Chondrocyte (in vitro differentiated cells): ENCODE measurements at places on chromosomes 16 and 17. TPM values are rescaled to one million over a fixed set of nuclear protein-coding genes. Genes with fewer than 3 reads are reported as not detected.

GRCh38 chr17:233473-233941 lies 52.1 kb upstream of the DOC2B start:
- no peak overlapping the region for H3K4me3 ChIP-seq
- no peak overlapping the region for H3K27ac ChIP-seq
- no peaks in the 10 kb centered on the region for H3K36me3 ChIP-seq
- no peak for DNase-seq

DNA sequence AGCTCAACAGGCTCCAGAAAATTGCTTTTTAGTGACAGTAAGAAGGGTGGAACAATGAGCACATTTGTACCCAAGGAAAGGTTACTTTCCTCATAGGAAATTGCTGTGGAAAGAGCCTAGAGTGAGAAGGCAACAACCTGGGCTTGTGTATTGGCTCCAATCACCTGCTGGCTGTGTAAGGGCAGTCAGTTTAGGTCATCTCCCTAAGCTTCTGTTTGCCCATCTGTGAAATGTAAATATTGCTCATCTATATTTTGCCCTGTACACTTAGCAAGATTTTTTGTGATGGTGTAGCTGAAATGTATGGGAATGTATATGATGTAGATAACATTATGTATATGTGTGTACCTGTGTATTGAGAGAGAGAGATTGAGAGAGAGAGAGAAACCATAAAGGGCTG lies 225.2 kb upstream of the MPHOSPH6 start:
- H3K4me1 ChIP-seq, result no peaks in the 10 kb centered on the region
- no peak overlapping the region for H3K4me3 ChIP-seq
- no peak overlapping the region for H3K27ac ChIP-seq
- peaks cover 13% of the 10 kb centered on the region for H3K27me3 ChIP-seq
- no peaks in the 10 kb centered on the region for H3K36me3 ChIP-seq

DNA sequence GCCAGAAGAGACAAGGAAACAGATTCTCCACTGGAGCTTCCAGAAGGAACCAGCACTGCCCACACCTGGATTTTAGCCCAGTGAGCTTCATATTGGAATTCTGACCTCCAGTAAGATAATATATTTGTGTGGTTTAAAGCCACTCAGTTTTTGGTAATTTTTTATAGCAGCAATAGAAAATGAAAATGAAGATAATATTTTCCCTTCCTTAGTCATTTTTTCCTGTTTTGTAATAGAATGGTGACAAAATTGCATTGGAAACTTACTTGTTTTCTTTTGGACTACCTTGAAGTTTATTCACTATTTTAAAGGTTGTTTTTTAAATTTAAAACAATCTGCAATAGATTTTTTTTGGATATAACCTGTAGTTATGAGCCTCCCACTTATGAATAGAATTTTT lies 29.8 kb upstream of the IRF8 start:
- no peak overlapping the region for H3K4me3 ChIP-seq
- DNase-seq, result no peak
- no peaks in the 10 kb centered on the region for H3K36me3 ChIP-seq
- peaks cover 54% of the 10 kb centered on the region for H3K27me3 ChIP-seq
- no peaks in the 10 kb centered on the region for H3K4me1 ChIP-seq

- no peak for DNase-seq
- H3K4me3 ChIP-seq, result no peak overlapping the region
- peaks cover 19% of the 10 kb centered on the region for H3K27me3 ChIP-seq
- no peaks in the 10 kb centered on the region for H3K4me1 ChIP-seq
- no peak overlapping the region for H3K27ac ChIP-seq
Observed at GRCh38 chr16:46763147-46763546, 15.0 kb upstream of the MYLK3 start.

- peaks cover 2% of the 10 kb centered on the region for H3K36me3 ChIP-seq
- no peak for DNase-seq
- no peak overlapping the region for H3K4me3 ChIP-seq
- no peak overlapping the region for H3K27ac ChIP-seq
- H3K27me3 ChIP-seq, result peaks cover 21% of the 10 kb centered on the region
Observed at GRCh38 chr16:31537362-31538242, 9.9 kb downstream of the AHSP start.

GRCh38 chr17:29058391-29058790 lies 15.4 kb downstream of the PIPOX start:
- no peak for DNase-seq
- H3K36me3 ChIP-seq, result no peaks in the 10 kb centered on the region
- no peak overlapping the region for H3K4me3 ChIP-seq
- H3K4me1 ChIP-seq, result peaks cover 19% of the 10 kb centered on the region
- no peak overlapping the region for H3K27ac ChIP-seq
- H3K27me3 ChIP-seq, result peaks cover 18% of the 10 kb centered on the region

DNA sequence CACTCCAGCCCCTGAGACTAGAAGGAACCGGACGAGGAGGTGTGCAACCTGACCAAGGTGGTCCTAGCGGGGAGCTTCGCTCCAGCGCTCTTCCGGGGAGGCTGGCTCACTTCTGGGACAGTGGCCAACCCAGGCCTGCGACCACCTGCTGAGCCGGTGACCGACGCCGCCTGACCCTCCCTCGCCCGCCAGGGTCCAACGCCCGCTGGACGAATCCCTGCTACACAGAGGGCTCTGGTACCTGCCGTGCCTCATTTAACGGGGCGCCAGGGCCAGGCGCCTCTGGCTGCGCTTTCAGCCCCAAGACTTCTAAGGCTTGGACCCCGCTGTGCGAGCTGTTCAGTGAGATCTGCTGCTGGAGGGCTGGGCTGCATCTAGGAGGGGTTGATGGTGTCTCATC lies 99.5 kb upstream of the KCNJ18 start:
- no peaks in the 10 kb centered on the region for H3K4me1 ChIP-seq
- H3K27ac ChIP-seq, result no peak overlapping the region
- H3K4me3 ChIP-seq, result no peak overlapping the region

DNA sequence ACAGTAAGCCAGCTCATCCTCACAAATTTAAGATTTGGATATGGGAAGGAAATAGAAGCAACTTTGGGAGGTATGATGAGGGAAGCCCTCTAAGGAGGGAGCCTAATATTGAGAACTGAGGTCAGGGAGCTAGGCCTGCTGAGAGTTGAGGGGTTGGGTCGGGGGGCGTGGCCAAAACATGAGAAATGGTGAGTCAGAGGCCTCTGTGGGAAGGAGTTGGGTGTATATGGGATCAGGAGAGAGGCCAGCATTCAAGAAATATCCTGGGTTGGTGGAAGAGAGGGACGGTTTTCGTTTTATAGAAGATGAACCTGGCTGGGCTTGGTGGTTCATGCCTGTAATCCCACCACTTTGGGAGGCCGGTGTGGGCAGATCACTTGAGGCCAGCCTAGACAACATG lies 48.4 kb downstream of the CLEC16A start:
- H3K27me3 ChIP-seq, result no peaks in the 10 kb centered on the region
- H3K27ac ChIP-seq, result peak overlapping the region; percentile 49
- H3K4me3 ChIP-seq, result peak overlapping the region; percentile 23
- peaks cover 25% of the 10 kb centered on the region for H3K4me1 ChIP-seq
- no peak for DNase-seq

- peaks cover 4% of the 10 kb centered on the region for H3K36me3 ChIP-seq
- H3K4me1 ChIP-seq, result peaks cover 5% of the 10 kb centered on the region
- no peak overlapping the region for H3K4me3 ChIP-seq
- H3K27me3 ChIP-seq, result peaks cover 51% of the 10 kb centered on the region
- DNase-seq, result no peak
- H3K27ac ChIP-seq, result no peak overlapping the region
Observed at GRCh38 chr17:48795444-48796162, 21.4 kb downstream of the TTLL6 start.

- no peak overlapping the region for H3K27ac ChIP-seq
- H3K36me3 ChIP-seq, result no peaks in the 10 kb centered on the region
- H3K4me1 ChIP-seq, result peaks cover 5% of the 10 kb centered on the region
- no peak for DNase-seq
- peaks cover 5% of the 10 kb centered on the region for H3K27me3 ChIP-seq
Observed at GRCh38 chr17:31511580-31511979, 120.1 kb downstream of the RAB11FIP4 start.

GRCh38 chr17:71188811-71189492 lies 931.9 kb upstream of the SOX9 start:
- DNase-seq, result no peak
- no peaks in the 10 kb centered on the region for H3K27me3 ChIP-seq
- H3K4me3 ChIP-seq, result no peak overlapping the region
- peaks cover 22% of the 10 kb centered on the region for H3K4me1 ChIP-seq
- peak overlapping the region; percentile 91 for H3K27ac ChIP-seq

DNA sequence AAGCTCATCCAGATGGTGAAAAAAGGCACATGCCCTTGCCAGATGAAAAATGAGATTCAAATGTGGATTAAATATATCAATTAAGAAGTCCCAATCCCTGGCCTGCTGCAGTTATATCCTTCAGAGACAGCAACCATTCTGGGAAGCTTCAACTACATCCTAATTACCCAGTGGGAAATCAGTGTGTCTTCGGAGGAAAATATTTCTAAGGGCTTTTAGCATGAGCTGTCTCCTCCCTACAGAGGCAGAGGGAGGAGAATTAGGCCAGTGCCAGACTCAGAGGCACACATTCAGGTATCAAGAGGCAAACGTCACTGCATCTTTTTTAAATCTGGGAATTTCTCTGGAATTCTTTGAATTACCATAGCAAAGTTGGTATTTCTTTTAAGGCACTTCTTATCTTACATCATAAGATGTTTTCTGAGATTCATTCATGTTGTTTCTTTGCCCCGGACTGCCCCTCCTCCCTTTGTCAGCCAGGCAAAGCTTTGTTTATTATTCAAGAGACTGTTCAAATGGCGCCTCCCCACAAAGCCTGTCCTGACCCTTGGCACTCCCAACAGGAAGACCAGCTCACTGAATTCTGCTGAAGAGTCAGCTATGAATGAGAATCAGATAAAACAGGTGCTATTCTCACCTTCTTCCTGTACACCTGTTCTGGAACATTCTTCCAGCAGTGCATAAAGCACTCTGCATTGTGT lies 38.3 kb upstream of the SMPD3 start:
- peak; percentile 20 for DNase-seq
- peaks cover 4% of the 10 kb centered on the region for H3K27me3 ChIP-seq

GRCh38 chr16:69691980-69692911 lies 34.1 kb downstream of the NQO1 start:
- peak overlapping the region; percentile 46 for H3K27ac ChIP-seq
- no peaks in the 10 kb centered on the region for H3K27me3 ChIP-seq
- no peak for DNase-seq
- H3K36me3 ChIP-seq, result peaks cover 38% of the 10 kb centered on the region

DNA sequence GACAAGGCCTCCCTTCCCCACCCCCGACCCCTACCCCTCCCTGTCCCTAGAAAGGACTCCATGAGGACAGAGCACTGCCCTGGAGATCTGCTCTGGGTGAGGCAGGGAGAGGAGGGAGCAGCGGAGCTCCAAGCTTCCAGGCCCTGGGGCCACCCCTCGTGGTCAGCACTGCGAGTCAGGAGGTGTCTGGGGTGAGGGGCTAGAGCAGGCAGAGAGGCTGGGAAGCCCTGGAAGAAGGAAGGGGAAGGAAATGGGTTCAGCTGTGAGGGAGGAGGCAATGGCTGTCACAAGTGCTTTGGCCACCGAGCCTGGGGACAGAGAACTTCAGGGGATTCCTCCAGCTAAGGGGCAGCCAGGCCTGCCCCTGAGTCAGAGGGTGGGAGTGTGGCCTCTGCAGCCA lies 28.2 kb upstream of the DNAI2 start:
- H3K4me1 ChIP-seq, result peaks cover 4% of the 10 kb centered on the region
- H3K27me3 ChIP-seq, result peaks cover 4% of the 10 kb centered on the region
- H3K36me3 ChIP-seq, result no peaks in the 10 kb centered on the region
- H3K4me3 ChIP-seq, result no peak overlapping the region
- no peak for DNase-seq

GRCh38 chr17:51298508-51299371 lies 38.4 kb downstream of the UTP18 start:
- no peak overlapping the region for H3K4me3 ChIP-seq
- no peak for DNase-seq
- no peak overlapping the region for H3K27ac ChIP-seq
- H3K36me3 ChIP-seq, result peaks cover 15% of the 10 kb centered on the region

DNA sequence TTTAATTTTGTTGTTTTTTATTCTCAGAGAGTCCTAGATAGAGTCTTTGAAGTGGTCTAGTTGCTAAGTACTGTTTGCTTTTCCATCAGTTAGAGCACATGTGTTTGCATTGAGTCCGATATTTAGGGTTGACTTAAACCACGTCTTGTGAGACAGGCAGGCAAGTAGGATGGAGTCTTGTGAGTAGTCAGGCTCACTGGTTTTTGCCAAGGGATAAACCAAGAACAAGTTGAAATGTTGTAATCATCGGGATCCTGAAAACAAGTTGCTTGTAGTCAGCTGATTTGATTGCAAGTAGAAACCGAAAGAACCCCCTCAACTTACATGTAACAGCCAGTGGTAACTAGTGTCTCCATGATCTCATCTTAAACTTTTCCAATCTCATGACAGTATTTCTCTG lies 17.2 kb downstream of the ATP6V0A1 start:
- H3K27ac ChIP-seq, result no peak overlapping the region
- DNase-seq, result no peak
- H3K4me3 ChIP-seq, result no peak overlapping the region
- H3K4me1 ChIP-seq, result no peaks in the 10 kb centered on the region
- H3K27me3 ChIP-seq, result no peaks in the 10 kb centered on the region

- no peaks in the 10 kb centered on the region for H3K27me3 ChIP-seq
- no peak overlapping the region for H3K27ac ChIP-seq
- H3K4me1 ChIP-seq, result peaks cover 12% of the 10 kb centered on the region
- no peak for DNase-seq
- peaks cover 2% of the 10 kb centered on the region for H3K36me3 ChIP-seq
Observed at GRCh38 chr16:88194397-88195268, 188.1 kb upstream of the ZNF469 start.

DNA sequence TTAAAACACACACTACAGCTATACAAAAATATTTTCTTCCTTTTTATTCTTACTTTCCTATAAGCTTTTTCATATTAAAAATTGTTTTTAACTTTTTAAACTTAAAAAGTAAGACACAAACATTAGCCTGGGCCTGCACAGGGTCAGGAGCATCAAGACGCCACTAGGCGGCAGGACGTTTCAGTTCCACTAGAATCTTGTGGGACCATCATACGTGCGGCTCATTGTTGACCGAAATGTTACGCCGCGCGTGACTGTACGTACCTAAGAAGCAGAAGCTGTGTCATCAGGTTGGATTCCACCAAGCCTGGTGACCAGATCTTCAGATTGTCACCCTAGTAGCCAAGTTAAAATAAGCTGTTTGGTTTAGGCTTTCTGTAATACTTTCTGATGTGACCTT lies 47.1 kb downstream of the USP10 start:
- no peak for DNase-seq
- peaks cover 1% of the 10 kb centered on the region for H3K36me3 ChIP-seq
- H3K4me1 ChIP-seq, result peaks cover 27% of the 10 kb centered on the region

DNA sequence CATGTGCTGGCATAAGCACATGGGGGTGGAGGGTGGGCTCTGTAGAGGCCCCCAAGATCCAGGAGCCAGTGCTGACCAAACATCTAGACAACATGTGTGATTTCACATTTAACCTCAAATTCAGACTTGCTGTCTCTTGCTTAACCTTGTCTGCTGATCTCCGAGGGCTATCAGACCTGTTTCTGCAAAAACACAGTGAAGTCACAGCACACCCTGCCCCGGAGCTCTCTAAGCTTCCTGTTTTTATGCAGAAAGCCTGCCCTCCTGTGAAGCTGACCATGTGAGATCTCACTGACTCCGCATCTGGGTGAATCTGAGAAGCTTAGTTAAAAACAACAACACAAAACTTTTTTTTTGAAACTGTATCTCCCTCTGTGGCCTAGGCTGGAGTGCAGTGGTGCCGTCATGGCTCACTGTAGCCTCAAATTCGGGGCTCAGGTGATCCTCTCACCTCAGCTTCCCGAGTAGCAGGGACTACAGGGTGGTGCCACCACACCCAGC lies 6.6 kb upstream of the DPEP2 start:
- no peaks in the 10 kb centered on the region for H3K36me3 ChIP-seq
- peaks cover 3% of the 10 kb centered on the region for H3K27me3 ChIP-seq
- no peak overlapping the region for H3K4me3 ChIP-seq

The BAIAP2 gene
- 28.9 to 43.6 TPM (median 29.5 TPM) in 3 replicates for total RNA-seq

The SLC5A10 gene
- not detected in 3 replicates for total RNA-seq

The ANKRD40CL gene
- total RNA-seq, result not detected in 3 replicates

The HOXB7 gene
- total RNA-seq, result not detected in 3 replicates

The HOXB1 gene
- total RNA-seq, result not detected in 3 replicates

The RAB11FIP4 gene
- total RNA-seq, result 0.30 to 0.94 TPM (median 0.59 TPM) in 3 replicates

The CCL13 gene
- total RNA-seq, result not detected in 3 replicates

The CA5A gene
- not detected in 3 replicates for total RNA-seq

The ZPBP2 gene
- not detected in 3 replicates for total RNA-seq
